ENCODE measurements at places on chromosomes 16 and 17.

GRCh38 chr17:81339534-81340296 lies 44.6 kb upstream of the SLC38A10 start:
- DNase-seq = no peak

- DNase-seq = peak; percentile 64
Observed at GRCh38 chr17:39753514-39754160, 15.9 kb downstream of the GRB7 start.

DNA sequence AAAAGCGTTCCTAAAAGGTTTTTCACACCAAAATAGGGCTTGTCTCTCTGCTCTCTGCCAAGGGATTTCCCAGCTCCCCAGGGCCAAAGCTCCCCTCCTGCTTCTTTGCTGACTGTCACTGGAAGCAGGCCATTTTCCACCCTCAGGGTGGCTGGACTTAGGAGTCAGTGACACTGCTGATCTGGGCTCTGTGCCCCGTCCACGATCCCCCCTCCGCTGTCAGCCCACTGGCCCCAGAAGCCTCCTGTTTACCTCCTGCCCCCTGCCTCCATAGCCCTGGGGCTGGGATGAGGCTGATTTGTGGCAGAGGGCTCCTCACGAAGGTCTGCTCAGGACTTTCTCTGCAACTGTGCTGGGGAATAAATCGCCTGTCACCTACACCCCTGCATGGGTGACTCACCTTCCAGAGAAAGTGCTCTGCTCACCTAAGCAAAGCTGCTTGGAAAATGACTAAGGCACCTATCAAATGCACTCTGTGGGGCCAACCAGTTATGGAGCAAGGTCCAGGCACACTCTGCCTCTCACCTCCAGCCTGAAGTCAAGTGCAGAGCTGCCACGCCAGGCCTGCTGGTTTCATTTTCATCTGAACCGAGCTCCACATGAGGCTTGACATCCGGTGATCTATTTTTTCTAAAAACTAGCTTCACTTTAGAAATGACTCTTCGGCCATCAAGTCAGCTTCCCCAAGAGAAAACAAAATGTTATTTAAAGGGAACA lies 4.9 kb downstream of the MAP3K14 start:
- DNase-seq = peak; percentile 61

DNA sequence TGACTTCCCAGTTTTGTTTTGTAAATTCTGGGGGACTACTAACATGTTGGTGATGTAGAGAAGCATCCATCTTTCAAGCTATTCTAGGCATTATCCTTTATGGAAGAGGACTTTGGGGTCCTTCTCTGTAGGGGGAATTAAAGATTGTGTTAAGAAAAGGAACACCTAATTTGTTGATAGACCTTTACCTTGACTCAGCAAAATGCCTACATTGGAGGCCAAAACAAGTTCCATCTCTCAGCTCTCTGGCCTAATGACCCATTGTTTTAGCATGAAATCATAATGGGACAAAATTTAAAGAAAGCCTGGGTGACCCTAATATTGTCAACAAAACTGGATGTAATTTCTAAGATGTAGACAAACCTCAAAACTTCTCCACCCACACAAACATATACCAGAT lies 465.3 kb upstream of the SOX9 start:
- no peak for DNase-seq

DNA sequence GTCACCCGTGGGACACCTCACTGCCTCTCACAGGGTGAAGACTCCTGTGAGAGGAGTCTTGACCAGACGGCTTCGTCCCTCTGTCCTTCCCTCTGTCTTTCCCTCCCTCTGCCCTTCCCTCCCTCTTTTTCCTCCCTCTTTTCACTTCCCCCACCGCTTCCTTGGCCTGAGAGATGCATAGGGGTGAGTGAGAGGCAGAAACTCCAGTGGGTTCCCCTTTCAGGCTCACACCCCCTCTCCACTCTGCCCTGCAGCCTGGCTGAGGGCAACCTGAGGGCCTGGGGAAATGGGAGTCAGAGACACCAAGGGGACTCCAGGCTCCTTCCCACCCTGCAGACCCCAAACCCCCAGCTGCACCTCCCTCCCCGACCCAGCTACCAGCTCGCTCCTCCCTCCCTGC lies 14.6 kb upstream of the KRT17 start:
- no peak for DNase-seq

- DNase-seq = no peak
Observed at GRCh38 chr16:26651464-26651863, 415.3 kb upstream of the C16orf82 start.

GRCh38 chr16:67022531-67023214 lies 6.3 kb upstream of the CBFB start:
- no peak for DNase-seq

GRCh38 chr17:49964769-49965523 lies 4.0 kb upstream of the DLX4 start:
- peak; percentile 22 for DNase-seq

DNA sequence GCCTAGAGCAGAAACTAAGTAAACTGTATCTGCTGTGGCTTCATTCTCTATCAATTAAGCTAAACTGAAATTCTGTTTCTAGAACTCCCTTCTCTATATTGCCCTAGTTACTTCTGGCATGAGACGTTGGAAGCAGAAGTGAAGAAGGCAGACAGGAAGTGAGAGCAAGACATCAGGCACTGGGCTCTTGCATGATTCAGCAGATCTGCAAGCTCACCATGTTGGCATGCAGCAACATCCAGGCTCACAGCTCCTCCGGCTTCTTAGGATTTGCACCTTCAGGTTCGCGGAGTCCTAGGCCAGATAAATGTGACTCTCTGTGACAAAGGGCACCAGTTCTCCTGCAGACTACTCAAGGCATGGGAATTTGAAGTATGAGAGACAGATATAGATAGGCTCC lies 148.3 kb downstream of the CDH8 start:
- DNase-seq = no peak

DNA sequence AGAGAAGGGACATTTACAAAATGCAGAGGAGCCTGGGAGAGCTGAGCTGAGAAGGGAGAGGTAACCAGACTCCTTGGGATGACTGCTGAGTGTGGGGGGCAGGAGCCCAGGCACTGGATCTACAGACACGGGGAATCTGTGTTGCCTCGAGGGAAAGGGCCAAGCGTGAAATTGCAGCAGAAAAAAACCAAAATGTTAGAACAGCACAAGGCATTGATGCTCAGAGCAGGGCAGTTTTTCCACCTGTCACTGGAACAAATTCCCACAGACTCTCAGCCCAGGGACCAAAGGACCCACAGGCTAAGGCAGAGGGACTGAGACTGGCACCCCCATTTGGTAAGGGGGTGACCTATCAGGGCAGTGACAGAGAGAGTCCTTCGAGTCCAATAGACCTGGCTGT lies 2.0 kb downstream of the PITPNM3 start:
- no peak for DNase-seq

GRCh38 chr17:72318131-72318530 lies 197.3 kb downstream of the SOX9 start:
- no peak for DNase-seq

DNA sequence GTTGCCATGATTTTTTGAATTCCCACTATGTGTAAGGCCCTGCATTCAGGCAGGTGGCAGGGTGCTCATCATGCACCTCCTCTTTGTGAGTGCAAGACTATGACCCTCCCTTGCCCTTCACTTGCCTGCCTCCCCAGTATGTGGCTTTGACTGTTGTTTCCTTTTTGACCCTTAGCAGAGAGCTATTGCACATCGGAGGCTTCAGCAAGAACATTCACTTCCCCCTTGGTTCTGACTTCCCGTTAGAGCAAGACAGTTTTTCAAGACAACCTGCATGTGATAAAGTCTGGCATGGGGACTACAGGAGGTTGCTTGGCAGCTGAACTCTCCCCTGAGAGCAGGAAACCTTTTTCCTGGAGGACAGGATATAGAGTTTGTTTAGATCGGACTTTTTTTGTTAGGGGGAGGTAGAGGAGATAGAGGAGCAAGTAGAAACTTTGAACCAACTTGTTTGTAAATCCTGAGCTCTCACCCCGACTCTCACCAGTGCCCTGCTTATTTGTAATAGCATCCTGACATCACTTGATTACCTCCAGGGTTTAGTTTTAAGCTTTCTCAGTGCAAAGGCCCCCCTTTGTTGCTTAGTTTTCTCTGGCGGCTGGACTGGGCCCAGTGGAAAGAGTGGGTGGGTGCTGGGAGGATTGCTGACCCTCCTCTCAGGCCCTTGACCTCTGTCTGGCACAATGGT lies 34.3 kb downstream of the LIMD2 start:
- no peak for DNase-seq

DNA sequence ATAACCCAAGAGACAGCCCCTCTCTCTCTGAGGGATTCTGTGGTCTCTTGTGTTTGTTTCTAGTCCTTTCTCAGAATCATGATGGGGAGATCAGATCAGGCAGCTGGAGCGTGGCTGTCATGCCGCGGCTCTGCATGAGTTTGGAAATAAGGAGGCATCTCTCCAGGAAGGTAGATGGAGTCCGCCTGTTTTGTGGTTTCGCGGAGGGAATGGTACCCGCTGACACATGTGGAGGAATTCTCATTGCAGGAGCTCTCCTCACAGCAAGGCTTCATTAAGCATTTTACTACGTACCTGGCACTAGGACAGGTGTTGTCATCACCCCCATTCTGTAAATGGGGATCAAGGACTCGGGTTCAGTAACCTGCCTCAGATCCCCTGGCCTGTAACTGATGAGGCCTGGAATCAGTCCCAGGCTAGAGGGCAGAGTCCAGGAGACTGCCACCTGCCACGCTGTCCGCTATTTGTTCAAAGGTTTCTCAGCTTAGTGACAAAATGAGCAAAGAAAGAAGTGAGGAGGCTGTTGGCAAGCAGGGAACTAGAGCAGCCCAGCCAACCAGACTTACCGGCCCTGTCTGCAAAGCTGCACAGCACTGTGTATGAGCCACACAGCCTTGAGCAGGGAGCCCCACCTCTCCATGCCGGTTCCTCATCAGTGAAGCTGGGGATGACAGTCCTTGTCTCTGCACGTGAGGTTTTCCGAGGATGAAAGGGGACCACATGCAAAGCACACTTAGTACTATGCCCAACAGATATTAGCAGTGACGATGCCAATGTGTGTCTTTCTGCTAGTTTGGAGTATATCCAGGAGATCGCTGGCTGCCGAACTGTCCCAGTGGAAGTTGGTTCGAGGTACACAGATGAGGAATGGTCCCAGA lies 11.0 kb downstream of the KDM8 start:
- no peak for DNase-seq

DNA sequence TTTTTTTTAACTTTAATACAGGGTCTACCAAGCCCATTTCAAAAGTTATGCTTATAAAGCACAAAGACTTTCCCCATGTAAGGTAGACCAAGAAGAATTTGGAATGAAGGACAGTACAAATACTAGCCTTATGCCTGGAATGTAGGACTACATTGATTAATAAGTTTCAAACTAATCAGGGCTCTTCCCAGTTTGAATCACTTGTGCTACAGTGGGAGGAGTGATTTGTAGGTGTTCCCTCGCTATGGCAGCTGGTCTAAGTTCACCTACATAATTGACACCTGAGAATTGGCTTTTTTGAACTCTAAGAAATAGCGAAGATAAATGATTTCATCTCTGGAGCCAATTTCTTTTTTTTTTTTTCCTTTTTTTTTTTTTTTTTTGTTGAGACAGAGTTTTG lies 18.6 kb downstream of the TMEM238L start:
- no peak for DNase-seq

DNA sequence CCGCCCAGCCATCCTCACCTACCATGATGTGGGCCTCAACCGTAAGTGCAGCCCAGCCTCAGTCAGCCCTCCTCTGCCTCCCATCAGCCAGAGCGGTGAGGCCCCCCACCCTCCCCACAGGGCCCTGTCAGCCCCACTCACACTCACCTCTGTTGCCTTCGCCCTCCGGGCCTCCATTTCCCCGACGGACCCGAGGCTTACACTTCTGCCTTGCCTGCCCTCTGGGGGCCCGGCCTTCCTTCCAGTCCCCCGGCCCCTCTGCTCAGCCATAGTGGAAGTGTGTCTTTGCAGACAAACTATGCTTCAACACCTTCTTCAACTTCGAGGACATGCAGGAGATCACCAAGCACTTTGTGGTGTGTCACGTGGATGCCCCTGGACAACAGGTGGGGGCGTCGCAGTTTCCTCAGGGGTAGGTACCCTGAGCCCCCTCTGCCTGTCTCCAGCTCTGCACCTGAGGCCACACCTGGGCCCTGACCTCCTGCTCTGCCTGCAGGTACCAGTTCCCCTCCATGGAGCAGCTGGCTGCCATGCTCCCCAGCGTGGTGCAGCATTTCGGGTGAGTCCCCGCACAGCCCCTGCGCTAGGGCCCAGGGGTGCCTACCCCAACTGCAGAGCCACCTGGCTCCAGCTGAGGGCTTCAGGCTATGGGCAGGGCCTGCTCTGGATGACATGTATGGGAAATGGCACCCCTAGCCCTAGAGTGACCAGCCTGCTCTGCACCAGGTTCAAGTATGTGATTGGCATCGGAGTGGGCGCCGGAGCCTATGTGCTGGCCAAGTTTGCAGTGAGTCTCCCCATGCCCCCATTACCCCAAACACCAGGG lies 4.1 kb downstream of the NDRG4 start:
- DNase-seq = no peak
